ENCODE measurements at places on chromosomes 3 and 15. TPM values are rescaled to one million over a fixed set of nuclear protein-coding genes. Genes with fewer than 3 reads are reported as not detected.

DNA sequence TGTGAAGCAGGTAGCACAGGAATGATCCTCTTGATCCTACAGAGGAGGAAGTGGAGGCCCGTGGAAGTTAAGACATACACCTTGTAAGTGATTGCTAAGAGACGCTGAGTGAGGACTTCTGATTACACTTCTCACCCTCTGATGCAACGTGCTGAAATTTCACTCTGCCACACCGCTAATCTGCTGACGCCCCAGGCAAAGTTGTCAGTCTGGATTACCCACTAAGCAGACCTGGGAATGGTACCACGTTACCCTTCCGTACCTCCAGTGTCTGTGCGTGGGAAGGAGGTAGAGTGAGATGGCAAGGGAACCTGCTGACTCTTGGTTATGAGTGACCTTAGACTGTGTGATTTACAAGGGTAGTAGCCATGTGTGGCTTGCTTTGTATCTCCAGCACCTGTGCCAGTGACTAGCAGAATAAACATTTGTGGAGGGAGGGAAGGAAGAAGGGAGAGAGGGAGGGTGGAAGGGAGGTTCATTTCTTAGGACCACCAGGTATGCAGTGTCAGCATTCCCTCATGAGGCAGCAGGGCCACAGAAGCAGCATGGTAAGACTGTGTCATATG lies 115.0 kb downstream of the ALDH1A2 start:
- DNase-seq, result no peak

- no peak for DNase-seq
Observed at GRCh38 chr3:3665961-3666640, 133.1 kb upstream of the LRRN1 start.

Gene MORC1
- not detected for total RNA-seq

Gene MYH15
- 2.8 TPM for total RNA-seq

DNA sequence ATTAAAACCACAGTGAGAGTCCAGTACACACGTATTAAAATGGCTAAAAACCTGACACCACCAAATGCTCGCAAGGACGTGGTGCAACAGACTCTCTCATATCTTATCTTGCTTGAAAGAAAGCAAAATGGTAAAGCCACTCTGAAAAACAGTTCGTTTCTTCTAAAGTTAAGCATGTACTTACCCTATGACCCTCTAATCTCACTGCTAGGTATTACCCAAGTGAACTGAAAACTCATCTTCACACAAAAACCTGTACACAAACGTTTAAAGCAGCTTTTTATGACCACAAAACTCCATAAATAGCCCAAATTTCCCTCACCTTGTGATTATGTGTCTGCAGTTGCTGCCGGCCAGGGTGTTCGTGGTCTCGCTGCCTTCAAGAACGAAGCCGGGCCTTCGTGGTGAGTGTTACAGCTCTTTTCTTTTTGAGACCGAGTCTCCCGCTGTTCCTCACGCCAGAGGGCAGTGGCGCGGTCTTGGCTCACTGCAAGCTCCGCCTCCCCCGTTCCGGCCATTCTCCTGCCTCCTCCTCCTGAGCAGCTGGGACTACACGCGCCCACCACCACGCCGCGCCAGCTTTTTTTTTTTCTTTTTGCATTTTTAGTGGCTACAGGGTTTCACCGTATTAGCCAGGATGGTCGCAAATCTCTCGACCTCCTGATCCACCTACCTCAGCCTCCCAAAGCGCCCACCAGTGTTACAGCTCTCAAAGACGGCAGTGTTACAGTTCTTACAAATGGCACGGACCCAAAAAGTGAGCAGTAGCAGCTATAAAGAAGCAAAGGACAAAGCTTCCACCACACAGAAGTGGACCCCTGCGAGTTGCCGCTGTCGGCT lies 165.4 kb downstream of the TJP1 start:
- DNase-seq, result no peak

GRCh38 chr3:103906304-103906703 lies 1460.4 kb upstream of the ALCAM start:
- no peak for DNase-seq

GRCh38 chr15:48177383-48177765 lies 721 bp downstream of the MYEF2 start:
- peak; percentile 42 for DNase-seq

Gene WNT7A
- 16.2 TPM for total RNA-seq

Gene SIDT1
- 18.4 TPM for total RNA-seq

Data from PC-3 (cell line).